ENCODE measurements at places on chromosomes 2 and 18.

DNA sequence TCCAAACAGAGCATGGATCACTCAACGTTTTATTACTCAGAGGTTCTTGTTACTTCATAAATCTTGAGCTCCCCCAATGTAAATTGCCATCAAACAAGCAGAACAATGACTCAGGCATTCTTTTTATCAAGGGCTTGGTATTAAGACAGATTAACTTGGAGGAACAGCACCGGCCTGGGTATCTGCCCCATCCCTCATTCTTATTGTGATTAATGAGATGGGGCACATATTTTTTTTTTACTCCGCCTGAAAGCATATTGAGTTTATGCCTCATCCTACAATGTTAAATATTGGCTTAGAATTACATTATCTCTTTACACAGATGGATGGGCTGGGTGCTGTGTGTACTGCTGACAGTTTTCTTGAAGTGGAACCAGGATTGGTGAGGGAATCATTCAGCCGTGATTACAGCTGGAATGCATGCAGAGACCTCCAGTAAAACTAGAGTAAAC is 387.3 kb downstream of the CLIP4 start:
- no peak for DNase-seq

- no peak for DNase-seq
These were observed at the start of gene FLACC1 for GRCh38 chr2:201357221-201357620. Gene FLACC1, minus strand, starts transcription at chr2:201357345. Its CDS starts 5,941 bp downstream, at chr2:201351404.

DNA sequence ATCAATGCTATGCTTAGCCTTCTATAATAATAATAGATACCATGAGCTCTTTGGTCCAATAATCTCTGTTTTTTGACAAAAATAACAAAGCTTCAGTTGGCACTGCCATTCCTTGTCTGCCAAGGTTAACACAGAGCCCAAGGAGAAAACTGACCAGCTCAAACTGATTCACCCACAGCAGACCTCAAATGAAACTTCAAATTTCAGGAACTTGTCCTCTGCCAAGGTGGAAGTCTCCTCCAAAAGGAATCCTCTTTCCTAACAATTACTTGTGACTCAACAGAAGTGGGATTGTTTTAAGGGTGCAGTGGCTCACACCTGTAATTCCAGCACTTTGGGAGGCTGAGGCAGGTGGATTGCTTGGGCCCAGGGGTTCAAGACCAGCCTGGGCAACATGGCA is 12.1 kb downstream of the AAK1 start:
- DNase-seq: no peak

DNA sequence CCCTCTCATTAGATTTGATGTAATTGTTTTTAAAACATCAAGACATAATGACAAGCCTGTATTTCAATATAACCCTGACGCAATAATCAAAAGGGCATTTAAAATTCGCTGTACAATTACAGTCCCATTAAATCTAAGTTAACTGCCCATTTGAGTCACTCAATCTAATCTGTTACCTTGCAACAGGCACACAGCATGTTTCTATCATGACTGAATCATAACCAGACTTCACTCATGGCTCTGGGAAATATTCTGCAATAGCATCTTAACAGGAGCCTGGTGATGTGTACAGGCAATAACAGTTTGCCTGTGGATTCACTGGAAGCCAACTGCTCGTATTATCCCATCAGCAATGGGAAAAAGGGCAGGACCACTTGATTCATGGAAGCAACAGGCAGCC is 142.3 kb upstream of the NCKAP5 start:
- no peak for DNase-seq

DNA sequence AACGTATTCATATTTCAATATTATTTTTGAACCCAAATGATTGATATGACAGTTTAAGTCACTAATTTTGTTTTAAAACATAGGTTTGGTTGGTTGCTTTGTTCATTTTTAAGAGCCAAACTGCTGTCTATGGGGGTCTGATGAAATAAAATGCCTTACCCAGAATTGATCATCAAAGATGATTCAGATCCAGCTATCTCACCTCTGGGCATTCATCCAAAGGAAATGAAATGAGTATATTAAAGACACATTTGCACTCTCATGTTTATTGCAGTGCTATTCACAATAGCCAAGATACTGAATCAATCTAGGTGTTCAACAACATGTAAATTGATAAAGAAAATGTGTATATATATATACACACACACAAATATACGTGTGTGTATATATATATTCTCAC is 326.9 kb upstream of the GULP1 start:
- no peak for DNase-seq

DNA sequence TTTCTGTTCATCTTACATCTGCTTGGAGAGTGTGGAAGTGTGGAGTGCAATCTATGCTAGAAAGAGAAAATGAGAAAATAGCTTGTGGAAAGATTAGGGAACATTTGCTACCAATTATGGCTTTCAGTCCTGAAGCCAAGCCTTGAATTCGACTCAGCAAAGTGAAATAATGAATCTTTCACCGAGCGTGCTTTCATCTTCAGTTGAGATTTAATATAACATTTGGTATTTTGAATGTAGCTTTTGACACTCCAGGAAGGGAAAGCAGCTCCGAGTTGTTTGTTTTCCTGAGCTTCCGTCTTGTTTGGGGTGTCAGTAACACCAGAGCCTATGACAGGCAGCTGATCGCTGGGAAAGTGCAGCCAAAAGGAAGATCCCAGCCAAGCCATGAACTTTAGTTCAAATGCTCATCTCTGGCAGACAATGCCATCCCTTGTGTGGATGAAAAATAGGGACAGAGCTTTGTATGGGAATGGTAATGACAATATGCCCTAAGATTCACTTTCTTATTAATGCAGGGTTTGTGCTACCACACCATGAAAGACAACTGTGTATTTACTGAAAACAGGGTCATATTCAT is 25.0 kb upstream of the PHLPP1 start:
- DNase-seq: no peak

GRCh38 chr18:50277942-50278341 is 3.4 kb downstream of the MBD1 start:
- no peak for DNase-seq

DNA sequence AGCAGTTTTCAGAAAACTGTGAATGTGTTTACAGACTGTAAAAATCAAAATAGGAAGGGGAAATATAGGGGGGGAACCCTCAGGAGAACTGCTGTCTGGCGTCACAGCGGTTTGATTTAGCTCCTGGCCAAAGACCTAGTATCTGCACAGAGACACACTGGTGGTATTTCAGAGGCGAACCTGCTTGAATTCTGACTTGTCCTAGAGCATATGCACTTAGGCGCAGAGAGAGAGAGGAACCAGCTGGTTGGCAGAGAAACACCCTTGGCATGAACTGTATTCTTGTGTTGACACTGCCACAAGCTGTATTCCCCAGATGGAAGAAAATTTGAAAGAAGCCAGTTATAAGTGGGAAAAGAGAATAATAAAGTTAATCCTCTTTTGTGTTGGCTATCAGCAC is 506.5 kb upstream of the NRP2 start:
- no peak for DNase-seq

- DNase-seq: no peak
These were observed 67.8 kb downstream of the MERTK start for GRCh38 chr2:111966241-111966640.

DNA sequence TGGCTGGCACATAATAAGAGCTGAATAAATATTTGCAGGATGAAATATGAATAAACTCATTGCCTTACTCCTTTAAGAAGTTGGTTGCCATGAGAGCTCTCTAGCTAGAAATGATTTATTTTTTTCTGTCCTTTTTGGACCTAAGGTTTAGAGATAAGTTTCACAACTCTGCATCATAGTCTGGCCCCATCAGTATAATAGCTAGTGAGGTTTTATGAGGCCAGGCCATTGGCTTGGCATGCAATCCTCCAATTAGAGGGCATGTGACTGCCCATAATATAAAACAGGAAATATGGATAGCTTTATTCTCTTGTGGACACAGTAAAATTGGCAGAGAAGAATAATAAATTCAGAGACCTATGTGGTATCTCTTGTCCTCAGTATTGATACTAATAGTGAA is 26.2 kb upstream of the INSIG2 start:
- no peak for DNase-seq

- no peak for DNase-seq
These were observed 292.6 kb downstream of the PRKCE start for GRCh38 chr2:45944074-45944473.

DNA sequence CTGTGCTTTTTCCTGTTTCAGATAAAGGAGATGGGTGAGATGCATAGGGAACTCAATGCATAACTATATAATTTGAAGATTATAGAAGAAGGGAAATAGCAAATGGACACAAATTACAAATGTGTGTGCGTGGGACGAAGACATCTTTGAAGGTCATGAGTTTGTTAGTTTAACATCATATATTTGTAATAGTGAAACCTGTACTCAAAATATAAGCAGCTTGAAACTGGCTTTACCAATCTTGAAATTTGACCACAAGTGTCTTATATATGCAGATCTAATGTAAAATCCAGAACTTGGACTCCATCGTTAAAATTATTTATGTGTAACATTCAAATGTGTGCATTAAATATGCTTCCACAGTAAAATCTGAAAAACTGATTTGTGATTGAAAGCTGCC is 16.4 kb upstream of the MSH2 start:
- no peak for DNase-seq
